Substantia nigra (tissue), 51 donors: ENCODE measurements at places on chromosomes 1 and 21.

DNA sequence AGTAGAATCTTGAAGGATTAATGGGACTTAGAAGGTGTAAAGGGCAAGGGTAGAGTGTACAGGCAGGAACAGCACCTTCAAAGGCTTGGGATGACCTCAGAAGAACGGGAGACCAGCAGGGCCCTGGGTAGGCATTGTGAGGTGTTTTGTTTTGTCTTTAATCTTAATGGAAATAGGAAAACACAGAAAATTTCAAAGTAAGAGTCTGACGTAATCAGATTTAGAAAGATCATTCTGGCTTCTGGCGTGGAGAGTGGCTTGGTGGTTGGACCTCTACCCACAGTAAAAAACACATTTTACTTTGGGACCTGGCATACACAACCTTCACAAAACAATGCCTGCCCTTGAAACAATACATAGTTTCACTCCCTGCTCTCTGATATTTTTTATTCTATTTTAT, 4.1 kb downstream of the MOV10 start:
- no peak for DNase-seq

- DNase-seq = no peak
Measured at GRCh38 chr1:186671136-186671825, 8.9 kb downstream of the PTGS2 start.

GRCh38 chr1:8816264-8816663, 1.2 kb downstream of the RERE start:
- DNase-seq = no peak

- no peak for DNase-seq
Measured at GRCh38 chr1:248688527-248689298, 13.9 kb downstream of the OR14I1 start.

DNA sequence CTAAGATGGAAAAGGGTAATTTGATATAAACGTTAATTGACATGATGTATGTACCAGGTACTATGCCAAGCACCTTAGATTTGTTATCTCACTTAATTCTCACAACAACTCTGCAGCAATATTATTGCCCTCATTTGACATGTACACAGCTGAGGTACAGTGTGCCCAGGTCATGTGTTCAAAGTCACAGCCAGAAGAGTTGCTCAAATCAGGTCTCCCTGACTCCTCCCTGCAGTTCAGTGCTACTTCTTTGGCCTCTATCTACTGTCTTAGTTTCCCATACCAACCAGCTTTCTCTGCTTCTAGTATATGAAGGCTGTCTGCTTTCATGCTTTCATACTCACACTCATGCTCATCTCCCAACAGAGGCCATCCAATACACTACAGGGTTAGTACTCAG, 15.1 kb downstream of the TBX15 start:
- no peak for DNase-seq

GRCh38 chr1:147163019-147163418, 9.3 kb downstream of the PRKAB2 start:
- DNase-seq = no peak

GRCh38 chr1:226027538-226028217, 28.5 kb upstream of the SDE2 start:
- DNase-seq = no peak

DNA sequence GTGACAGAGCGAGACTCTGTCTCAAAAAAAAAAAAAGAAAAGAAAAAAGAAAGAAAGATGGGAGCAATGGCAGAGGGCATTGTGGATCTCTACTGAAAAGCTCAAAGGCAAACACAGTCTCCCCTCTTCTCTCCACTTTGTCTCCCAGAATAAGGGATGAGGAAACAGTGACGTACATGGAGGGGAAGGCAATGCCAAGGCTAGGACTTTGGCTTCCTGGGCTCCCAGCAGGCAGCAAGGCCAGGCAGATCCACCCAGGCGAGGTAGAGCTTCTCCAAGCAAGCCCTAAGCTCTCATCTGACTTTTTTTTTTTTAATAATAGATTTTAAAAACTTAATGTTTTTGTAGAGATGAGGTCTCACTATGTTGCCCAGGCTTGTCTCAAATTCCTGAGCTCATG, 4.6 kb downstream of the ARHGEF2 start:
- peak; percentile 30 for DNase-seq

- no peak for DNase-seq
Measured at GRCh38 chr1:33660244-33660643, 187.8 kb downstream of the ZSCAN20 start.

- DNase-seq = no peak
Measured at GRCh38 chr1:234913771-234914170, 214.9 kb downstream of the TOMM20 start.
